ENCODE measurements at places on chromosomes 11 and 22.

DNA sequence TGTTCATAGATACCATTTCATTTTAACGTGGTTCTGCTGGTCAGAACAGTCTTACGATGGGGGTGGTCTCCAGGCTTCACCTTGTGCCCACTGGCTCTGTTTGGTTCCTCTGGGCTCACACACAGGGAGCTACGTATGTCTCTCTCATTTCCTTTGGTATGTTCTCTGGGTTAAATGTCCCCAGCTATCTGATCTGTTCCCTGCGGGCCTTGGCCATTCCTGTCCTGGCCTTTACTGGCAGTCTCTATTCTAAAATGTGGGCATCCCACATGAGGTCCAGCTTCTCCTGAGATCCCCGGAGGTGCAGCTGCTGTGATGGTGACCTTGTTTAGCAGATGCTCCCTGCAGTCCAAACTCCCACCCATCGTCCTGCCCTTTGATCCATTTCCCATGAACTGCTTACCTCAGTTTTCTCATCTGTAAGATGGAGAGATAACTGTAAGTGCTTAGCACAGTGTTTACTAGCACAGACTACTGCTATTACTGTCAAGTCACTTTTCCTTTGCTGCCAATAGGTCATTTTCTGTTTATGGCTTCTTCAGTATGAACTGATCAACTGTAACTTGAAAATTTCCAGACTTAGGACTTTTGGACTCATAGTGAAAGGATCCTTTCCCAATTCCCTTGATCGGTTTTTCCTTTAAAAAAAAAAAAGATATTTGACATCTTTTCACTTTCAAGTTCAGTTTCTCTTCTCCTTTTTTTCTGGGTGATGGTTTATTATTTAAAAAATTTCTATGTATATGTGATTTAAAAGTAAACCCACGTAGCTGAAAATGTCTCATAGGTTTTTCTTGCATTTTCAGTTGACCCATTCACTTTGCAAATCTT is 92.9 kb downstream of the PTPRJ start:
- no peak for DNase-seq

DNA sequence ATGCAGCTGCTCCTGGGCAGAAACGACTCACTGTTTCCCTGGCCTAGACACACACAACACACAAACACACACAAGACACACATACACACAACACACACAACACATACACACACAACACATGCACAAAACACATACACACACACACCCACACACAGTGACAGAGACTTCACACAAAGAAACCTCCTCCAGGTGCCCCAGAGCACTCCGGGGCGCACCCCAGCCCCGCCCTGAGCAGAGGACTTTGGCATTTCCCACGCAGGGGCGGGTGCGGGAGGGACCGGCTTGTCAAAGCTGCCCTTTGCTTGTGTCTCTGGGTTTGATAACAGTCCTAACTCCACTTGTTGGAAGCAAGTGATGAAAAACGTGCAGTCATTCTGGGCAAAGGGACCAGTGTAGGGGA is 6.5 kb downstream of the APOBEC3A start:
- no peak for DNase-seq

DNA sequence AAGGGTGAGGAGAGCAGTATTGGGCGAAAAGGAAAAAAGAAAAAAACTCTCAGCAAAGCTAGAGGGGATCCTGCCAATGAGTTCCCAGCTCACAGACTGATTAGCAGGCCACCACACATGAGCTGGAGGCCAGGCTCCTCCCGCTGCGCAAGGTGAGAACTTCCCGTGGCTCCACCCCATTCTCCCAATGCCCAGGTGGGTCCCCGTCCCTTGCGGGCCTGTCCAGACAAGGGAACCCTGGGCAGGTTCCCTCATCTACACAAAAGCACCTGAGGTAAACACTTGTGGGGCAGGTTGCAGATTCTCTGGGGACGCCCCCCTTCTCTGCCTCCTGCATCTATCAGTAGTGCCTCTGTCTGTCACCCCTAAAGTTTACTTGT is 46.5 kb downstream of the CDPF1 start:
- no peak for DNase-seq

DNA sequence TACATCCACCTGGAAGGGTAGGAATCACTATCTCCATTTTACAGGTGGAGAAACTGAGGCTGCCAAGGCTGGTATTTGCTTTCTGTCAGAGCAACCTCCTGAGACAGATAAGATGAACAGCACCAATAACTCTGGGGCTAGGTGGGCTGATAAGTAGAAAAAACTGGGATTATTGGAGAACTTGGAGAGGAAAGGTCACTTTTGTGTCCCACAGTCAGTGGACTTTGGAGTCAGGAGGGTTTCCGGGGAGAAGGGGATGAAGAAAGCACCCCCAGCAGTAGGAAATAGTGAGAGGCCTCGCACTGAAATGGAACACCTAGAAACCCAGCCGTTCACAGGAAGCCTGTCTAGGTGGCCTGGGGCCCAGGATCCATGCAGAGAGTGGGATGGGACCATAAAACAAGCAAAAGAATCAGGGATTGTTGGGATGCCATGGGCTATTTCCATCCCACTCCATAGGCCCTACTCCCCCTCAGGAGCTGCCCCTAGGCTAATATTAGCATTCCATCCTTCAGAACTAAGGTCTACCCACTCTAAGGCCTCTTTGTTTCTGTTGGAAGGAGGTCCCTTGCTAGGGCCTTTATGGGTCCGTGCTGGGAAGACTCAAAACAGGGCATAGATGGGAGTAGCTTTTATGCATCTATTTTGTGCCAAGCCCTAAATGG is 31.0 kb upstream of the FCHSD2 start:
- DNase-seq, result no peak

- DNase-seq, result no peak
Observed at GRCh38 chr11:20589796-20590195, 9.6 kb upstream of the SLC6A5 start.

DNA sequence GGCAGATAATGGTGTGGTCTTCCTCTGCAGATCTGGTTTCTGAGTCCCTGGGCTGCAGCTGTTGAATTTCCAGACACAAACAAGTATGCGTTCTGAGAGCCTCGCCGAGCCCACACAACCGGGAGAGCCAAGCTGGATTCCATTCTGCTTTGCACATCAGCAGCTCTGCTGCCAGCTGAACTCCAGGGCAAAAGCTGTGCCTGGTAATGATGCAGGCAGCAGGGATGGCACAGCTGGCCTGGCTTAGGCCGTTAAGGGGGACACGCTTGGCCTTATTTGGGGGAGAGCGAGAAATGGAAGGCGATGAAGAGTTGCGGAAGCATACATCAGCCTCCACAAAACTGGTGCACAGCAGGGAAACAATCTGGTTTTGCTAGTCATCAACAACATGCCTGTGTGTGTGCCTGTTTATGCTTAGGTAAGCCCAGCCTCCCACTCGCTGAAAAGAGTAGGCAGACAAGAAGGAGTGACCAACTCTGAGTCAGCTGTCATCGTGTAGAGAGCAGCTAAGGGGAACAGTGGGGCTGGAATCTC is 25.1 kb downstream of the ADAMTS8 start:
- peak; percentile 25 for DNase-seq

GRCh38 chr22:40418366-40419201 is 48.2 kb downstream of the SGSM3 start:
- no peak for DNase-seq

DNA sequence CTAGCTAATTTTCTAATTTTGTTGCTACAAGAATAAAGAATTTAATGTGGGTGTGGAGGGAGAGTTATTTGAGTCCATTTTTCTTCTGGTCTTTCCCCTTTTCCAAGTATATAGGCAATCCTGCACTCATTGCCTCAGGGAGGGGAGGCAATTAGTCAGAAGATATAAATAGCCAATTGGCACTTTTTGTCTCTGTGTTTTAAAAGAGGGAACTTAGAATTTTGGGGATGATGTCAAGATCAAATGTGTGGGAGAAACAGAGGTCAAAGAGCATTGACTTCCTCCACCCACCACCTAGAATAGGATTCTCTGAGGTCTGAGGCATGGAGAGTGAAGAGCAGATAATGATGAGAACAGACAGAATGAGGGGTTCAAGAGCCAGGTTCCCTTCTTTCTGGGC is 120.3 kb upstream of the ZC3H12C start:
- no peak for DNase-seq

DNA sequence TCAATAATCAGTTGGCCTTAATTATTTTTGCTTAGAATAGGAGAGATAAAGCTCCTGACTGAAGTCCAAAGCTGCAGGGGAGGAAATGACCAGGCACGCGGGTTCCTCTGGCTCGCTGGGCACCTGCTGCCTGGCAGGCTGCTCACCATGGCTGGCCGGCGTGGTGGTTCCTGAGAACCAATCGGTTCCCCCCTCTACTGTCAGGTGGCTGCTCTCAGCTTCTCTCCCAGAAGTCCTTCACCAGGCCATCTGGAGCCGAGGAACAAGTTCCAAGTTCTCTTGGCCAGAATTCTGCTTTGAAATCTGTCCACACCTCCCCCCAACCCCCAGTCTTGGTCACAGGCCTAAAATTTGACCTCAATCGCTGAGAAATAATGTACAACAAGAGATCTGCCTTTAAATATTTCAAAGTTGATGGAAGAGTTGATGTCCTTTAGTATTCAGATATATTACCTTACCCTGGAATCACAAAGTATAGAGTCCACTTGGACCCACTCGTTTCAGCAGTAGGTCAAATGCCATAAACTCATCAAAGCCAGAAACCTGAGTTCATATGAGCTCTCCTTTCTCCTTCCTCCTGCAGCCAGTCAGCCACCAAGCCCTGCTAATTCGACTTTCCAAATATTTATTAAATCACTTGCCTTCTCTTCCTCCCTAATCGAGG is 25.2 kb downstream of the EXPH5 start:
- DNase-seq, result no peak

- peak; percentile 49 for DNase-seq
Observed at GRCh38 chr11:65592858-65593517, 2.6 kb downstream of the KCNK7 start.
